ENCODE measurements at places on chromosomes 11 and 22.

- no peak for DNase-seq
These were observed 10.1 kb downstream of the PKNOX2 start for GRCh38 chr11:125174686-125175085.

- DNase-seq, result peak; percentile 83
These were observed 51.5 kb upstream of the GAL start for GRCh38 chr11:68632802-68633201.

DNA sequence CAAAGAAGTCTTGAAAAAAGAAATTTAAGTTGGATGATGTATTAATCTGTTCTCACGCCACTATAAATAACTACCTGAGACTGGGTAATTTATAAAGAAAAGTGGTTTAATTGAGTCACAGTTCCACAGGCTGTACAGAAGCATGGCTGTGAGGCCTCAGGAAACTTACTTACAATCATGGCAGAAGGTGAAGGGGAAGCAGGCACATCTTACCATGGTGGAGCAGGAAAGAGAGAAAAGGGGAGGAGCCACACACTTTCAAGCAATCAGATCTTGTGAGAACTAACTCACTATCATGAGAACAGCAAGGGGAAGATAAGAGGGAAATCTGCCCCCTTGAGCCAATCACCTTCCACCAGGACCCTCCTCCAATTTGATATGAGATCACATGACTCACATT lies 65.7 kb upstream of the AMOTL1 start:
- no peak for DNase-seq

DNA sequence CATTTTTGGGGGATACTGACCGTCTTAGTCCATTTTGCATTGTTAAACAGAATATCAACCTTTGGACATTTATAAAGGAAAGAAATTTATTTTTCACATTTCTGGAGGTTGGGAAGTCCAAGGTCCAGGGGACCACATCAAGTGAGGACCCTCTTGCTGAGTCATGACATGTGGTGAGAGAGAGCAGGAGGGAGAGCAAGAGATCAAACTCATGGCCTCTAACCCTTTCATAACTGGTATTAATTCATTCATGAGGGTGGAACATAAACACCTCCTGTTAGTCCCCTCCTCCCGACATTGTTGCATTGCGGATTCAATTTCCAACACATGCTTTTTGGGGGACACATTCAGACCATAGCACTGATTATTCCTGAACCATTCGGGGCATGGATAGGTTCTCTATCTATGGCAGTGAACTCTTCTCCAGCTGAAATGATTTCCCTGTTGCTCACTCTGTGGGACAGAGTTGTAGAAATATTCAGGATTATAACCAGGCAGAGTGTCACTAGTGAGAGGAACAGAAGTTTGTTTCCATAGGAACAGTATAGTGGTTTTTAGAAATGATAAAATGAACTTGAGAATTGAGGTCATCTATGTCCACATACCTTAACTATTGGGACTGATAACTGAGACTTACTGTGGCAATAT lies 88.2 kb upstream of the OR9Q1 start:
- no peak for DNase-seq

GRCh38 chr11:68784653-68785052 lies 33.3 kb upstream of the TESMIN start:
- no peak for DNase-seq

Measured in WERI-Rb-1 (cell line).